DMS79 (cell line): ENCODE measurements at places on chromosomes 11 and 22.

DNA sequence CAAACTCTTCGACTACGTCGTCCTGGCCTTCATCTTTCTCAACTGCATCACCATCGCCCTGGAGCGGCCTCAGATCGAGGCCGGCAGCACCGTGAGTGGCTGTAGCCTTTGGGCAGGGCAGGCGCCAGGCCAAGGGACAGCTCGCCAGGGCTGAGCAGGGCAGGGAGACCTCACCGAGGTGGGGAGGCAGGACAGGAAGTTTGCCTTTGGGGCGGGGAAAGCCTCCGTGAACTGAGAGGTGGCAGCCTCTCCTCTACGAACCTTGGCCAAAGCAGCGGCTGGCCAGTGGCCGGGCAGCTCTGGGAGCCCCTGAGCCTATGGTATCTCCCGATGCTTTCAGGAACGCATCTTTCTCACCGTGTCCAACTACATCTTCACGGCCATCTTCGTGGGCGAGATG is 93.2 kb downstream of the CACNA1I start:
- no peak for DNase-seq

DNA sequence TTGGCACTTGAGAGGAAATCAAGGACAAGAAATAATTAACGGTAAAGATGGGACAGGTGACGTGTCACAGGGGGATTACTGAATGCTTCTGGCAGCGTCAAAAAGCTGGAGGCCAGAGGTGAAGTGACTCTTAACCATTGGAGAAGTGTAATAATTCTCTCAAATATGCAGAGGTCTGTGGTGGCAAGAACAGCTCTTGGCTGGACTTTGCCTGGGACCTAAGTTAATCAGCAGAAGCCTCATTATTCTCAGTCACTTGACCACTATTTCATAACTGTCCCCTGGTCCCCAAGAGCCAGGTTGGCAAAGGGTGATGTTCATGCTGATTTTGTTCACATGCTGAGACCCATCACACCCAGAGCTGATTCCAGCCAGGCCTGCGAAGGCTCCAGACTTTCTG is 72.9 kb downstream of the TIMP3 start:
- DNase-seq: no peak

GRCh38 chr11:106524436-106524835 is 447.0 kb downstream of the AASDHPPT start:
- DNase-seq: no peak

DNA sequence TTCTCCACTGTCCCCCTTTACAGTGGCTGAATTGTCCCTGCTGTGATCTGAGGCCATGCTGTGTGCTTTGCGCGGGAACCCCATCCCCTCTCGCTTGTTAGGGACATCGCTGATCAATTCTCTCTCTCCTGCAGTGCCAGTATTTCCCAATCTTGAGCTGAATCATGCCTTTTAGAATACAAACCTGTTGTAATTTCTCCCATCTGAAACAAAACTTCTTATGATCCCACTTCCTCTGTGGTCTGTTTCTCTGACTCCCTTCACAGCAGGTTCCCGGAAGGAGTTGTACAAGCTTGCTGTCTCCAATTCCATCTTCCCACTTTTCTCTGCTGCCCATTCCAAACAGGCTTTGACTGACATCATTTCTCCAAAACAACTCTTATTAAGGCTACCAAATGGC is 16.8 kb downstream of the ADAMTS15 start:
- DNase-seq: no peak

- no peak for DNase-seq
Measured at GRCh38 chr22:37487571-37487970, 1.4 kb upstream of the MFNG start.

- no peak for DNase-seq
Measured at GRCh38 chr11:117145393-117145761, 1.3 kb downstream of the PAFAH1B2 start.

DNA sequence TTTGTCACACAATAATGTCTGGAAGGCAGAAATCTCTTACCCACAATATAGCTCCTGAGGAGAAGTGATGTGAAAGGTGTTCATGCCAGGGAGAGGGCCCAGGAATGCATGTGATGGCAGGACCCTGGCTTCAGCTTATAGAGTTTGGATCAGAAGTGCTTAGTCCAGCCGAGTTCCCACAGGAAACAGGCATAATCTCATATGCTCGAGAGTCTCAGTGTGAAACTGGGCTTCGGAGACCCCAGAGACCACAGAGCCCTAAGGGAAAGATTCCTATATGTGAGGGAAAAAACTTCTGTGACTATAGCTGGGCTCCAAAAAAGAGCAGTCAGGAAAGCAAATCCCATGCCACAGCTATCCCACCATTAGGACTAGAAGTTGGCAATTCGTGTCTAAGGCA is at the start of gene OR52N5:
TSS of gene OR52N5 (minus strand) at position 101 of the 400 bp plus-strand sequence. CDS start 4,721 bp downstream, outside the sequence.
- DNase-seq: no peak

DNA sequence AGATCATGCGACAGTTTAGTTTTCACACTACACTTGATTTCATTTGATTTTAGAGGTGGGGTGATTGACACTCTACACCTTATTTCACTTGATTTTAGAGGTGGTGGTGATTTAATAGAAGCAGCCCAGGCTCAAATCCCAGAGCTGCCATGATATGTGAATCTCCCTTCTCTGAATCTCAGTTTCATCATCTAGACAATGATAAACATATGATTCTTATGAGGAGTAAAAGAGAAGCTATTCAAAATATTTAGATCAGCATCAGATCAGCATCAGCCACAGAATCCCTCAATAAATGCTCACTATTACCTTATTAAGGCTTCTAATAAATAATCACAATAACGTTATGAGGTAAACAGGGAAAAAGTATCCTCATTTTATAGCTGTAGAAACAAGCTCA is 98.8 kb downstream of the MSANTD4 start:
- no peak for DNase-seq

GRCh38 chr11:8488395-8488794 is 105.6 kb downstream of the STK33 start:
- DNase-seq: no peak

GRCh38 chr11:128535468-128536457 is 51.6 kb downstream of the ETS1 start:
- DNase-seq: no peak

- DNase-seq: peak; percentile 94
Measured at GRCh38 chr11:12215181-12215593, 104.8 kb downstream of the MICAL2 start.

GRCh38 chr11:26974996-26975395 is 18.9 kb upstream of the FIBIN start:
- no peak for DNase-seq

DNA sequence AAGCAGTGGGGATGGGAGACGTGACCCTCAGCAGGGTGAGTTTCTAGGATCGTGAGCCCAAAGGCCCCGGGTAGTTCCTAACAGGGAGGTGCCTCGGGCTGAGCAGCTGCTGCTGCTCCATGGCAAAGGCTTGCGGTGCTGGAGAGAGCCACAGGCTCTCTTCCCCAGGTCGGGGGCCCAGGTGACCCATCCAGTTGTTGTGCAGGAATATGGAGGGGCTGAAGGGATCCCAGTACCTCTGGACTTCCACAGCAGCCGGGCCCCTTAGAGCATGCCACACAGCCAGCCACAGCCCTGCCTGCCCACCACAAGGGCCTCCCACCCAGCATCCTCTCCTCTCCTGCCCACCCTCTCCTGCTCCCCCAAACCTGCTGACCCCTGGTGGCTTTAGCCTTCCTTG is 49.3 kb downstream of the BUD13 start:
- DNase-seq: no peak

GRCh38 chr11:10892250-10892649 is 34.4 kb upstream of the ZBED5 start:
- no peak for DNase-seq

- no peak for DNase-seq
Measured at GRCh38 chr22:39428597-39429071, 28.2 kb upstream of the MGAT3 start.

DNA sequence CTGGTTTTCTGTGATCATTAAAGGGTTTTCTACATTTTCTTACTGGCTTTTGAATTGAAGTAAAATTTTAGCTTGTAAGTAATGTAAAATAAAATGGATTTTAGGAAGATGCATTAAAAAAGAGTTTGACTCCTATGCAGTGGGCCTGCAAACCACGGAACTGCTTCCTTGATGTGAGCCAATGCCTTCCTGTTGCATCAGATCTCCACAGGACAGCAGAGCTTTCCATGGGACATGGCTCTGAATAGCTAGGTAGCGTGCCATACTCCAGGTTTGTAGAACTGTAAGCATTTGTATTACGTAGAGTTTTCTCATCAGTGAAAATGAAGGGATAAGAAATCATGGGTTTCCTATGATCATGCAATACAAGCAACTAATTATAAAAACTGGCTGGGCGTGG is 133.4 kb downstream of the SWAP70 start:
- DNase-seq: no peak

DNA sequence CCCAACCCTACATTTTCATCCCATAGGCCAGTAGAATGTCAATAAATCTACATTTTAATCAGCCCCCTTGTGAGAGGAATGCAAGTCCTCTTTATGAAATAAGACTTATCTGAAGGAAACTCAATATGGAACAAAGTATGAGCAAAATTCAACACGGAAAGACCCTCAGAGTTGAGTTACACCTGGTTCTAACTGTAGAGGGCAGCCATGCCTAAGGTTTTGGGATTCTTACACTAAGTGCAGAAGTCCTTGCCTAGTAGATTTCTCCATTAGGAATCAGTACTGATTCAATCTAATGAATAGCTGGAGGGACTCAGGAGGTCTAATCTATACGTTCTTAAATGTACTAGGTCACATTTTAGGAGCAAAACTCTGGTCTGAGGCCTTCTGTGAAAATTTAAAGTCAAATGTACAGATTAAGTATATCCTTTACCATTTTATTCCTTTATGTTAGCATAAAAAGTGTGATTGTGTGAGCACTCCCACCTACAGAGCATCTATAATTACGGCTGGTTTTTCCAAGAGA is 904.5 kb downstream of the DLG2 start:
- DNase-seq: no peak

DNA sequence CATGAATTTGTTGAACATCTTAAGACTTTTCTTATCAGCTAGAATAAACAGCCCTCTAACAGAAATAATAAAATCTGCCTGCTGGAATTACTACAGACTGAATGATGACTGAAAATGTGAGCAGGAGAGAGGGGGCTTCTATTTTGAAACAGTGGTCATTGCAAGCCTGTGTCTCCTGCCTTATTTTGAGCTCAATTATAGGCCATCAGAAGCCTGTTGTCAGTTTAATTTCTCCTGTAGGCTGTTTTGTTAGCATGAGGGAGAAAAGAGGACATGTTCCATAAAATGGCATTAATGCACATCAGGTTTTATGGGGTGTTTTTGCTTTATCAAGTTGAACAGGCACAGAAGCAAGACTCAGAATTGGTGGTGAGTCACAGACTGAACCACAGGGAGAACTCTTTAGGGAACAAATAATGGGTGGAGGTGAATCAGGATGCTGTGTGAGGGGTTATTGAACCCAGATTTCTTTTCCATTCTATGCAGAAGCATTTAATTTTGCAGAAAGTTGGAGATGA is 129.1 kb downstream of the PARVA start:
- no peak for DNase-seq

DNA sequence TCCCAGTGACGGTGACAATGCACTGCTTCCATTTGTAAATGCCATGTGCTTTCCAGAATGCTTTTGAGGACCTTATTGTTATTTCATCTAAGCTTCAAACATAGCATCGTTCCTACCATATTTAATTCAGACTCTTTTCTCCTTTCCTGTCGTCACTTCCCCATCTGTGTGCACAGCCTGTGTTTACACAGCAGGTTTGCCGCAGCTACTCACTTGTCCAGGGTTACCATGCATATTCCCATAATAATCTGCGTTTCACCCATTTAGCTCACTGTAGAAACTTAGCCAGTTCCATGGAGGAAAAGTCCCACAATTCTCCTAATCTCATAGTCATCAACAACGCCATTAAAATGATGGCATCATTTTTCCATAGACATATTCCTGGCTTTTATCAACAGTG is 48.0 kb downstream of the FLI1 start:
- DNase-seq: no peak

- no peak for DNase-seq
Measured at GRCh38 chr11:62217191-62217748, 8.8 kb downstream of the SCGB2A1 start.

GRCh38 chr11:70398834-70399680 is 728 bp downstream of the CTTN start:
- no peak for DNase-seq

- DNase-seq: no peak
Measured at GRCh38 chr22:46373159-46373558, 37.6 kb downstream of the TRMU start.

- DNase-seq: no peak
Measured at GRCh38 chr22:30309951-30310741, 16.6 kb downstream of the TBC1D10A start.

DNA sequence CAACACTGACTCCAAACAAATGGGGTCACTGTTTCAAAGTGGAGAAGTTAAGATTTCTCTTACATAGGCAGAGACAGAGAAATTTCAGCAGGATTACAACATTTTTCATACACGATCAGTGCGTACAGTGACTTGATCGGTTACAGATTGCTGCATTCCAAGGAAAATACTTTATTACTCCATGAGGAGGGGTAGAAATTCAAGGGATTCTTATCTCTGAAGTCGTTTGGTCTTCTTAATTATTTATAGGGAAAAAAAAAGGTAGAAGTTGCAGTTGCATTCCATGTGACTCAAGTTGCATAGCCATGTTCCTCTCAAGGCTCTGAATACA is 10.7 kb upstream of the SMIM38 start:
- DNase-seq: no peak

GRCh38 chr22:27970596-27971220 is 51.7 kb upstream of the PITPNB start:
- DNase-seq: no peak

- DNase-seq: no peak
Measured at GRCh38 chr11:46972343-46972742, 35.8 kb downstream of the CSTPP1 start.

DNA sequence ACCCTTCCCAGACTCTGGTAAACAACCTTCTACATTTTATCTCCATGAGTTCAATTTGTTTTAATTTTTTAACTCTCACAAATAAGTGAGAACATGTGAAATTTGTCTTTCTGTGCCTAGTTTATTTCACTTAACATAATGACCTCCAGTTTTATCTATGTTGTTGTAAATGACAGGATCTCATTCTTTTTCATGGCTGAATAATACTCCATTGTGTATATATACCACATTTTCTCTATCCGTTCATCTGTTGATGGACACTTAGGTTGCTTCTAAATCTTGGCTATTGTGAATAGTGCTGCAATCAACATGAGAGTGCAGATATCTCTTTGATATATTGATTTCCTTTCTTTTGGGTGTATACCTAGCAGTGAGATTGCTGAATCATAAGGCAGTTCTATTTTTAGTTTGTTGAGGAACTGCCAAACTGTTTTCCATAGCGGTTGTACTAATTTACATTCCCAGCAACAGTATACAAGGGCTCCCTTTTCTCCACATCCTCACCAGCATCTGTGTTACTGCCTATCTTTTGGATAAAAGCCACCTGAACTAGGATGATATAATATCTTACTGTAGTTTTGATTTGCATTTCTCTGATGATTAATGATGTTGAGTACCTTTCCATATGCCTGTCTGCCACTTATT is 93.9 kb downstream of the ATG16L2 start:
- no peak for DNase-seq

GRCh38 chr11:37557990-37558389 is 960.0 kb upstream of the RAG2 start:
- DNase-seq: no peak

GRCh38 chr22:35308480-35309021 is 8.9 kb downstream of the TOM1 start:
- DNase-seq: no peak

GRCh38 chr11:121567995-121568394 is 115.2 kb upstream of the SORL1-AS1 start:
- DNase-seq: no peak
